Brain microvascular endothelial cell (primary cell): ENCODE measurements at places on chromosomes 6 and 20.
A peak's percentile ranks its signal among the peaks of the same experiment; 100 is the strongest.

- DNase-seq = no peak
These were observed 236.1 kb downstream of the SYNDIG1 start for GRCh38 chr20:24705486-24705885.

DNA sequence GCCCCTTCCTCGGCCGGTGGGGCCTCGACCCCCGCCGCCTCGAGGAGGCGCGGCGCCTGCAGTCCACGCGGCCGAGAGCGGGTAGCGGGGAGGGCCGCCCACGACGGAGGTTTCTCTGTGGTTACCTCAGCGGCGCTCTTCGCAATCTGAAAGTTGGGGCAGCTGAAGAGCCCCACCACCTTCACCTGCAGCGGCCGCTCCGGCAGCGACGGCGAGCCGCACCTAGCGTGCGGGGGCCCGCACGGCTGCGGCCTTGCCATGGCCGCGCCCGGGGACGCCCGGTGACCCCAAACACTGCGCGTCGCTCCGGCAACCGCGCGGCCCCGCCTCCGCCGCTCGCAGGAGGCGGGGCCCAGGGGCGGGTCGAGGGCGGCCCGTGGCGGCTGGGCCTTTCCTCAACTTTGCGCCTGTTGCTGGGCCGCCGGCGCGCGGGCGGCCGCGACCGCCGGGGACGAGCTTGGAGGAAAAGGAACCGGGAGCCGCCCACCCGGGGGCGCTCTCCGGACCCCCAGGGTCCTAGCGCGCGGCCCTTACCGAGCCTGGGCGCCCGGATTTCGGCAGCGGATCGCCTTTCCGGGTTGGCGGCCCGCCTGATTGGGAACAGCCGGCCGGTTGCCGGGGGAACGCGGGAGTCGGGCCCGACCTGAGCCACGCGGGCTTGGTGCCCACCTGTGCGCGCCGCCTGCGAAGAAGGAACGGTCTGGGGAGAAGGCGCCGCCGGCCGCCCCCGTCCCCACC, at the start of the genes PPIL6 and SMPD2:
Gene PPIL6, minus strand, starts transcription at position 298 of the 738 bp plus-strand sequence. Its CDS starts 38 bp downstream, at position 260.
Gene SMPD2, plus strand, starts transcription at position 394 of the 738 bp plus-strand sequence. CDS start 398 bp downstream, outside the sequence.
- DNase-seq = peak; percentile 81

- peak; percentile 46 for DNase-seq
These were observed 637.4 kb downstream of the MMUT start for GRCh38 chr6:48825501-48826151.

DNA sequence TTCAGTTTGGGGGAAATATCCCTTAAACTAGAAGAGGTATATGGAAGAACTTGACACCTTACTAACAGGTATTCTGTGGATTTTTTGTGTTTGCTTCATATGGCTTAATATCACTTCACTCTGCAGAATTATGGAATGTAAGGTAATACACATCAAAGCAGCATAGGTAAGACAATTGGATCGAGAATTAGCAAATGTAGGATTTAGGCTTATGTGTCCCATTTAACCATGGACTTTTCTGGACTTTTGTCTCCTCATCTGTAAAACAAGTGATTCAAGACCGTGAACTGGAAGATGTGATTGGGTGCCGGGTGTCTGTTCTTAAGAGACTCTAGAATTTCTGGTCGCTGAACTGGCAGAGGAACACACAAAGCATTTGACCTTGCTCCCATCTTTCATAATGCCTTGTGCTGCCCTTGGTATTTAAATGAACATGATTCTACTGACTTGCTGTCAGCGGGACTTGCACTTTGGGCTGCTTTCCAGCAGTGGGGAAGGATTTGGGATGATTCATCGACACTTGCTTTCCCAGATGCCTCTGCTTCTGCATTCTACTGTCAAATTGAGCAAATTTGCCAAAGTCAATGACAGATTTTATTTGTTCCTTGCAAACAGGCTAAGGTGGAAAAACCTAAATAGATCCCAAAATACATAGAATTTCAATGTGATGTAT, 199.8 kb downstream of the PLCB1 start:
- peak; percentile 70 for DNase-seq

DNA sequence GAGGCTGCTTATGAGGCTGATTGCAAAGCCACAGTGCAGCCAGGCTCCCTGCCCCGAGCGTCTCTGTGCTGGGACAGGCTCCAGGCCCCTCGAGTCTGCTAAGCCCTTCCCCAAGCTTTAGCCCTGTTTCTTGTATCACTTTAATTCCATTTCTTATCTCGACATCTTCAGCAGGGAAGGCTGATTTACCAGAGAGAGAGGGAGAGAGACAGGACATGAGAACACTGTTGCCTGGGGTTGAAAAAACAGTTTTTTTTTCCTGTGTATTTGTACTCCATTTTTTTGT, 386.5 kb downstream of the SMOC2 start:
- no peak for DNase-seq

DNA sequence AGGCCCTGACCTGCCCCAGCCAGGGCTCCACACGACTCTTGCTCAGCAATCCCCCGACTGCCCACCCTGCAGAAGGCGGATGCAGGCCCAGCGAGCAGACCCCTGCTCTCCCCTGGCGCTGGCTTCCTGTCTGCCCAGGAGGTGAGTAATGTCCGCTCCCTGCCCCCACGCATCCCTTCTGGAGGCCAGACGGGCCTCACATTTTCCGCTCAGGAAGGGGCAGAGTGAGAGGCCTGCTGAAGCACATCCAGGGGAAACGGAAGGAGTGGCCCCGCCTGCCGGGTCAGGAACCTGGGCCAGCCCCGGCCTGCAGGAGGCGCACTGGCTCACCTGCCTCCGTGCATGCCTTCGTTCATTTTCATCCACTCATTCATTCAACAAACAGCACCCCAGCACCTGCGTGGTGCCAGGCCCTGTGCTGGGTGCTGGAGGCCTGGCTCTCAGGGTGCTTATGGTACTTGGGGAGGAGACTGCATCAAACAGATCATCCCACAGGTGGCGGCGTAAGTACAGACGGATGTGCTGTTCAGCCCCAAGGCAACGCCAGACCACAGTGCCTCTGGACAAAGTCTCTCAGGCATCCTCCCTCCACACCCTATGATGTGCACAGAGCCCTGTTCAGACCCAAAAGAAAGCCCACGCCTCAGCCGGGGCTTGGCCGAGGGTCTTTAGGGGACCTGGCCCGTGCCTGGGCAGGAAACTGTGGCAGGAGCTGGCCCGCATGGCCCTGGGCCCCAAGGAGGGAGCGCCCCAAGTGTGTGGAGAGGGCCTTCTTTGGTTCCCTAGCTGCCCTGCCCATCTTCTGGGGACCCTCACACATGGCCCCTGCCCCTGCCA, 112.1 kb downstream of the ASXL1 start:
- DNase-seq = peak; percentile 82

DNA sequence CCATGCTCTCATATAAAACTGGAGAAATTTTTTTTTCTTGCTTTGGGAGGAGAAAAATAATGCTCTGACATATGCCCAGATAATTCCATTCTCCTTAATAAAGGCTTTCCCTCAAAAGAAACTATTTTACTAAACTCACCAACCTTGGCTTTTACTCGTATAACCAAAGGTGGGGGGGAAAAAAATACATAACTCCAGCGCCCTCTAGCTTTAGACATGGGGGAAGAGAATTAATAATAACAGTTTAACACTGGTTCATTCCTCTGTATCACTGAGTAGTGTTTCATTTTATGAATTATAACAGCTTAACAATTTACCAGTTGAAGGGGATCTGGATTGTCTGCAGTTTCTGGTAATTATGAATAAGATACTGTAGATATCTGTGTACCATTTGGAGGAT, 1226.1 kb downstream of the GRIK2 start:
- peak; percentile 0 for DNase-seq

GRCh38 chr6:107154131-107154800, 39.0 kb upstream of the BEND3 start:
- no peak for DNase-seq

DNA sequence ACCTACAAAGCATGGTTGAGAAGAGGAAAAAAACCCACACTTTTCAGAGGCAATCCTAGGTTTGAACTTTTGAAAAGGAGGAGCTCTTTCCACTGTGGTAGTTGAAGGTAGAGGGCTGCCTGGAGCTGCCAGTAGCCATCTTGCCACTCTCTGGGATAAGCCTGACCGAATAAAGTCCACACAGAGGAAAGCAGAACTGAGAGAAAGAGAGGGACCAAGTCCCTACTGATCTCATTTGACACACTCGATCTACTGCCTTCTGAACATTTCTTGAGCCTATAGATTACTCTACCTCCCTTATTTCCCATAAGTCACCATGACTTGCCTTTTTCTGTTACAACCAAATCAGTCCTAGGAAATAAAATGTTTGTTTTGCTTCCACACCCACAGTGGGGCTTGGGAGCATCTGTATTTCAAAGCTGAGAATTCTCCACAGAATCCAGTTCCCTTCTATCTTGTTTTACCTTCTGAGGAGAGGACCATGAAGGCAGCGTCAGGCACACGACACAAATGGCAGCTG, 147.0 kb upstream of the PTPRK start:
- DNase-seq = no peak

- peak; percentile 8 for DNase-seq
These were observed 399.7 kb upstream of the ADGRB3 start for GRCh38 chr6:68235326-68235784.

DNA sequence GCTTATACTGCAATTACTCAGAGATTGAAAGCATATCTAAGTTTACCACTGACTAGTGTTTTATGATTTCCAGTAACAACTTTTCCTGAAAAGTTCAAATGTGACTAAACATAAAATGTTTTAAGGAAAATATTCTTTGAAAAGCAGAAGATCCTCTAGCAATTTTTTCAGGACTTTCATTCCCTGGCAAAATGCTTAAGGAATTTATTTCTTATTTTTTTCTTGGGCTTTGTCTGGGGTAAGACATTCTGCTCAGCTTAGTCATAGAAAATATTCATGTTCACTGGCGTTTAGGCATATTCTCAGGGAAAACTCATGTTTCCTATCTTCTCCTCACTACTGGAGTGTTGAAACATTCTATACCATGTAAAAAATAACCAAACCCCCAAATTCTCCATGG, 235.3 kb upstream of the CEP162 start:
- DNase-seq = peak; percentile 45

DNA sequence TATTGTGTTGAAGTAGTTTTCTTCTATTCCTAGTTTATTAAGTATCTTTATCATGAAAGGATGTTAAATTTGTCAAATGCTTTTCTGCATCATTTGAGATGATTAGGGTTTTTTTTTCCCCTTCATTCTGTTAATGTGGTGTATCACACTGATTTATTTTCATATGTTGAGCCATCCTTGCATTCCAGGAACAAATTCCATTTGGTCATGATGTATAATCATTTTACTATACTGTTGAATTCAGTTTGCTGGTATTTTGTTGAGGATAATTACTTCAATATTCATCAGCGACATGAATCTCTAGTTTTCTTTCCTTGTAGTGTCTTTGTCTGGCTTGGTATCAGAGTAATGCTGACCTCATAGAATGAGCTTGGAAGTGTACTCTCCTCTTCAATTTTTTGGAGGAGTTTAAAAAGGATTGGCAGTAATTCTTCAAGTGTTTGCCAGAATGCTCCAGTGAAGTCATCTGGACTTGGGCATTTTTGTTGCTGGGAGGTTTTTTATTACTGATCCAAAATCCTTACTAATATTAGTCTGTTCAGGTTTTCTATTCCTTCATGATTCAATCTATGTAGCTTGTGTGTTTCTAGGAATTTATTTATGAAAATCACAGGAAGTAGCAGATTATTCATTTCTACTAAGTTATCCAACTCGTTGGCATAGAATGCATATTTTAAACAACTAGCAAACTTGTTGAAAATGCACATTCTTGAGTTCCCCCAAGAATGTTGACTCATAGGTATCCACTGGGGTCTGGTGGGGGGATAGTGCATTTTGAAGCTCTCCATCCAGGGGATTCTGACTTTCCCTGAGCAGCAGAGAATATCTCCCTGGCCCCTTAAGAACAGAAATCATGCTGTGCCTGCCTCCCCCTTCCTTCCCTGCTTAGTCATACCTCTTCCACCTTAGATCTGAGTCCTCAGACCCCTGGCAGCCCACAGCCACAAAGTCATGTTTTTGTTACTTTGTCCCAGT, 187.1 kb downstream of the BMP7 start:
- no peak for DNase-seq

- DNase-seq = peak; percentile 90
These were observed 48.4 kb upstream of the NCOA3 start for GRCh38 chr20:47453167-47453782.

DNA sequence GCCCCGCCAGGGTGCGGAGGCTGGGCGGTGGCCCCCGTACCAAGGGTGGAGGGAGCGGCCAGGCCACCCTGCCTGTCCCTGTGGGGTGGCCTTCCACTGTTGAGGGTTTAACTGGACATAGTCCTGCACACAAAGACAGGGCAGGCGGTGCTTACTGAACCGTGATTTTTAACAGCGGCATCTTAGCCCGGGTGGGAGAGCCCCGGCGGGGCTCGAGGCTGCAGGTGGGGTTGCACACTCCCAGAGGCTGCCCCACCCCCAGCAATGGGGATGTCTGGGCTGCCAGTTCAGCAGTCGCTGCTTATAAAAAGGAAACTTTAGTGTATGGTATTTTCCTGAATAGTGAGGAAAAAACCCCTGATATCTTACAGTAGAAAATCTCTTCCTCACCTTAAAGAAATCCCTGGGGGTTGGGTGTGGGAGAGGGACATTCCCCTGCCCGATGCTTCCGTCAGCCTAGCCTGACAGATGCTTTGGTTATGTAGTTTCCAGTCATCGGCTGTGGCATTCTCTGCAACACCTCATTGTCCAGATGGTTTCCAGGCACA, 79.4 kb downstream of the IRF4 start:
- no peak for DNase-seq

- no peak for DNase-seq
These were observed 60.6 kb downstream of the STK35 start for GRCh38 chr20:2162125-2162822.

GRCh38 chr6:67888886-67889681, 746.0 kb upstream of the ADGRB3 start:
- no peak for DNase-seq

- no peak for DNase-seq
These were observed 18.6 kb upstream of the BCAS4 start for GRCh38 chr20:50776122-50776817.

DNA sequence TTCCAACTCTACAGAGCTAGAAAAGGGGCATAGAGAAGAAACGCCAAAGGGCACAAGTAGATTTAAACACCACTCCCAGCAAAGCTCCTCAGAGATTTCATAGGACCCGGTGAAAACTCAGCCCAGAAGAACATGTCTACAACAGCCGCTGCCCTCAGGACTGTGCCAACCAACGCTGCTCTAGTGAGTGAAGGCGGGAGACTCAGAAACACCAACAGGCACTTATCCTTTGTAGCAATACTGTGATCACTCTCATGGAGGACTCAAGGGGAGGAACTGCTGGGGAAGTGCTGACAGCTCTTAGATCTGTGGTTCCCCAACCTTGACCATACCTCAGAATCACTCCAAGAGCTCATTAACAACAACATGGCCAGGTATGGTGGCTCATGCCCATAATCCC, 39.5 kb downstream of the STAU1 start:
- DNase-seq = no peak

- DNase-seq = peak; percentile 74
These were observed 600.4 kb upstream of the JAG1 start for GRCh38 chr20:11274141-11274594.

GRCh38 chr20:9059931-9060330, 9.0 kb upstream of the PLCB4 start:
- peak; percentile 40 for DNase-seq
